Stimulated activated CD4-positive, alpha-beta T cell treated with anti-CD3 and anti-CD28 coated beads, Interleukin-12 subunit alpha, Interleukin-12 subunit beta, amount 100 ng/mL, for 24 hours (primary cell): ENCODE measurements at places on chromosomes 1 and 21.

DNA sequence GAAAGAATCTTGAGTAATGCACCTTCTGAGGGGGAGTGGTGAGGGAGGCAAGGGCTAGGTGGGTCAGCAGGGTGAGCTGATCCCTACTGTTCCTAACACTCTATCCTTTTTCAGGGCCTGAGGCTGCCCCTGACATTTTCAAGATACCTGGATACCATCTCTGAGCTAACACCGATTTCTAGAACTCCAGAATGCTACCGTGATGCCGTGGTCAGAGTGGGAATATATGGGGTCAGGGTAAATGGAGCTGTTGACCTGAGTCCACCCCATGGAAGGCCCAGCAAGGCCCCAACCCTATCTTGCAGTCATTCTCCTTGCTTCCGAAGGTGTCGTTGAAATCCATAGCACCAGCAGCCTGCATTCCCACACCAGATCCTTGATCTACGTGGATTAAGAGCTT, 18.0 kb upstream of the PTPRF start:
- no peak for DNase-seq

DNA sequence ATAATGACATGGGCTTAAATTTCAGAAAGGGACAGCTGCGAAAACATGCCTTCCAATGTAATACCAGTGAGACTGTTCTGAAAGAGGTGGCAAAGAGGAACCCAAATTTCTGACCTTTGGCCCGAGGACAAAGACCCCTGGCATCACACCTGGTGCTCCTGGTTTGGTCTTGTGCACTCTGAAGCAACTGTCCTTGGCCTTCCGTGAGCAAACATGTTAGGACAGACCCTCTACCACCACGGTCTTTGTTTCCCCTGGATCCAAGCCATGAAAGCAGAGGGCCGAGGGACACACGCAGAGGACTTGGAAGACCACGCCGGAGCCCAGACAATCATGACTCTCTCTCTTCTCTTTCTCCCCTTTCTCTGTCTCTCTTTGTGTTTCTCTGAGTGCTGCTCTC, 6.0 kb downstream of the REG4 start:
- no peak for DNase-seq

DNA sequence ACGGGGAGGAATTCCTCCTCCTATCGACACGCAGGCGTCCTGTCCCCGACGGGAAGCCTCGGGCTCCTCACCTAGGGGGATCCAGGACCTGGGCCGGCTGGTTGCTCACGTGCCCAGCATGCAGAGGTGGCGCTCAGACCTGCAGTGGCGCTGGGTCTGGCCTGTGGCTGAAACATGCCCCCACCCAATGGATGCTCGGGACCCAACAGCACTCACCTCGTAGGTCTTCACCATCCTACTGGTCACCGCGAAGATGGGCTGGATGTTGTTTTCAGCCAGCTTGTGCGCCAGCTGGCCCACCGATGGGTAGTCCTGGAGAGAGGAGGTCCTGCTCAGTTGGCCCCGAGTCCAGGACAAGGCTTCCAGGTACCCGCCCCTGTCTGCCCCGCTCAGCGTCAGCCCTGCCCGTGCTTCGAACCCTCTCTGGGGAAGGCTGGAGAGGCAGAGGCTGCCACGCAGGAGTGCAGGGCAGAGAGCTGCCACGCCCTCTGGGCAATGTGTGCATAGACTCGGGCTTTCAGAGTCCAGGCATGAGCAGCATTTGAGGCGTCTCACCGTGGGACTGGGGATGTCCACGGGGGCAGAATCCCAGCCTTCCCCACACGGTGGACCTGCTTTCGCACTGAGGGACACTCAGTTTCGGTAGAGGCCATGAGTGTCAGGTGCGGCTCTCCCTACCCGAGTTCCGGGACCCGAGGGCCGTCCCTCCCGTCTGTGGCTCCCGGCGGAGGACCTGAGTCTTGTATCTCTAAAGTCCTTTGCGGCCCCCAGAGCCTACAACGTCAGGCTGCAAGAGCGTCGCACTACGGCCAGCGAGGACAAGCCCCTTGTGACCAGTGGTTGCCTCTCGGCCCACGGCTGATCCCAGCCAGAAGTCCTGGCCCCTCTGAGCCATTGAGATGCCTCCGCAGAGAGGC, 21.6 kb downstream of the ITGB2 start:
- no peak for DNase-seq

GRCh38 chr1:185853739-185854138, 119.5 kb downstream of the HMCN1 start:
- no peak for DNase-seq

DNA sequence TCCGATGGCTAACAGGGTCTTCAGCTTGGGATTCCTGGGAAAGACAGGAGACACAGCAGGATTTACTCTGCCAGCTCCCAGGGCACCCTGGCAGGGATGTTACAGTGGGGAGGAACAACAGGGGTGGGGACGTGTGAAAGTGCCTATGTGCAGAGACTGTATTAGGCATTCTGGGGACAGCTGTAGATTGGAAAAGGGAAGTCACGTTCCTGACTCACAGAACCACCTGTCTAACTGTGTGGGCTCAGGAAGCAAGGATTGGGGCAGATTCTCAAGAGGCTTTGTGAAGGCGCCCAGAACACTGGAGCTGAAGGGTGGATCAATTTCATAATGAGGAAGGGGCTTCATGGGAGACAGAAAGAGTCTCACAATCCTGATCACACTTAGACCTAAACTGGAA, 4.4 kb downstream of the CHIT1 start:
- no peak for DNase-seq

DNA sequence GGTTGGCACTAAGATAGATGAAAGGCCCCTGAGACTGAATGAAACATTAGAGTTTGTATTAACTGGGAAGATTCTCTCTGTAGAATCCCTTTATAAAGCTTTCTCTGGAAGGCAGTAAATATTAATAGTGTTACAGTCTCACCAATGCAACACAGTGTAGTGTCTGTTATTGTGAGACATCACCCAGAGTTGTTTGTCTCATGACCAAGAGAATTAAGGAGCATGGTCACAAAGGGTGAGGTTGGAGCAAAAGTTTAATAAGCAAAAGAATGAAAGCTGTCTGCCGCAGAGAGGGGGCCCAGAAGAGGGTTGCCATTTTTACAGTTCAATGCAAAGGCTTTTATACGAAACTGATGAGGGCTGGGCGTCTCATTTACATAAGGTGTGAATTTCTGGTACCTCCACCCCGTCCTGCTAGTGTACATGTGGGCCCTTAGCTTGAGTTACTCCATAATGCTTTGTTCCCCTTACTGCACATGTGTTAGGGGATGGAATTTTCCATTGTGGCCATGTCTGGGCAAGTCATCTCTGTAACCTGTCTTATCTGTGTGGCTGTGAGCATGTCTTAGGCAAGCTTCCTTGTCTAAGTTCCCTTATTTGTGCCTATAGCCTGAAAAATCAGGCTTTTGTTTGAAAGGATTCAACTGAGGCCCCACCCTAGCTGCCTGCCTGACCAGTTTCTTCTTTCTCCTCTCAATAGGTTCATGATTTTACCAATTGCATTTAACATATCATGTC, 184.1 kb downstream of the RASAL2 start:
- no peak for DNase-seq

GRCh38 chr1:235131961-235132360, 3.3 kb upstream of the TOMM20 start:
- DNase-seq = no peak

DNA sequence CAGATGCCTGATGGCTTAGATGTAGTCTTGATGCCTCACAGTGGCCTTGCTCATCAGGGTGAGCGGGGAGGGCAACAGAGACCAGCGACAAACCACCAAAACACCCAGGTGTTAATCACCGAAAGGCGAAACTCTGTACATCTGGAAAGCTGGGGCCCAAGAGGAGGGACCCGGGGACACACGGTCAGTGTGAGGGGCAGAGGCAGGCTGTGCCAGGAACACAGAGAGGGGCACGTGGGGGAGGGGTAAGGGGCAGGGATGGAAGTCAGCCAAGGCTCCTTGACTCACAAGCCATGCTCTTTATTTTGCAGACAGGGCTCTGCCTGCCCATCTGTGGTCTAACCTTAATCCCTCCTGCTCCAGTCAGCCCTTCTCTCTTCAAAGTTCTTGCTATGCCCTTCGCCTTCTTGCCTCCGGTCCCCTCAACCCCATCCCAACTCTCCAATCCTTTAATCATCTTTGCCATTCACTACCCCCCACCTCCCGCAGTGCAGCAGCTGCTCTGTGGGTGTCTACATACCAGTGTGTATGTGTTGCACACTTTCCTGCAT, 4.3 kb downstream of the MEF2D start:
- DNase-seq = no peak

- DNase-seq = peak; percentile 17
Measured at GRCh38 chr1:214280386-214281020, 456 bp upstream of the SMYD2 start.

DNA sequence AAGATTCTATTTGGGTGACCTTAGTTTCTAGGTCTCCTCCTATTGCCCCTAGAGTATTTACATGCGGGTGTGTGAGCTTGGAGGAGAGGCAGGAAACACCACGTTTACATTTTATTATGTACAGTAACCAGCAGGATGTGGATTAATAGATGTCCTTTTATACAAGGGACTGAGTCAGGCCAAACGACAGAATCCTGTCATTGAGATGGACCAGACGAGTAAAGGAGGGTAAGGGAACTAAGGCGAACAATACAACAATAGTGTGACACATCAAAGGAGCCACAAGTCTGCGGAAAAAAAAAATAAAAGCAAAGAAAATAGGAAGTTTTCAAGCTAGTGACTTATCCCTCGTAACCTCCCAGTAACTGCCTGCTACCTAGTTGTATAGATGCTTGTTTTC, 151.1 kb downstream of the GABPA start:
- no peak for DNase-seq

- DNase-seq = no peak
Measured at GRCh38 chr1:231027136-231027925, 12.7 kb downstream of the FAM89A start.

GRCh38 chr1:184792450-184792969, 37.9 kb upstream of the EDEM3 start:
- DNase-seq = no peak

DNA sequence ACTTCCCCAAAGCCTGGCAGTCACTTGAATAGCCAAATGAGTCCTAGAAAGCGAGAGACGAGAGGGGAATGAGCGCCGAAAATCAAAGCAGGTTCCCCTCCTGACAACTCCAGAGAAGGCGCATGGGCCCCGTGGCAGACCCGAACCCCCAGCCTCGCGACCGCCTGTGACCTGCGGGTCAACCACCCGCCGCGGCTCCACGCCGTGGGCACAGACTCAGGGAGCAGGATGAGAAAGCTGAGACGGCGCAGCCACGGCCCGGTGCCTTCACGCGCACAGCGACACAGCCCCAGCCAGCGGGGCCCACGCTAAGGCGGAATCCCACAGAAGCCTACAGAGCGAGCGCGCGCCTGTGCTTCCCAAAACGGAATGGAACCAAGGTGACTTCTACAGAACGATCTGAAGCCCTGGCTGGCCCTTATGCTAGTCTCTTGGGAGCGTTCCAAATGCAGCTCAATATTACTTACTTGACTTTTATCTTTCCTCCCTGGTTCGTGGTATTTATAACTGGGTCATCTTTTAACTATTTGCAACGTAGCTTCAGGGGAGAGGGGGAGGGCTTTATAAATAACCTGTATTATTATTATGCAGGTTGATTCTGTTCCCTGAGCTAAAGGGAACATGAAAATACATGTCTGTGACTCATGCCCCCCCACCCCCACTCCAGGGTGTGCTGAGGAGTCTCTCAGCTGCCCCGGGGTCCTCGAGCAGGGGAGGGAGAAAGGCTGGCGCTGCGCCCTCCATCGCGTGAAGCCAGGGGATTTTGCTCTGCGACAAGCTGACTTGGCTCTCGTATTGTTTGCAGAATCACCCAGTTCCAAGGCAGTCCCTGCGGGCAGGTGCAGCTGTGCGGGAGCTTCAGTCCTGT, 1.7 kb downstream of the TSPEAR start:
- no peak for DNase-seq

DNA sequence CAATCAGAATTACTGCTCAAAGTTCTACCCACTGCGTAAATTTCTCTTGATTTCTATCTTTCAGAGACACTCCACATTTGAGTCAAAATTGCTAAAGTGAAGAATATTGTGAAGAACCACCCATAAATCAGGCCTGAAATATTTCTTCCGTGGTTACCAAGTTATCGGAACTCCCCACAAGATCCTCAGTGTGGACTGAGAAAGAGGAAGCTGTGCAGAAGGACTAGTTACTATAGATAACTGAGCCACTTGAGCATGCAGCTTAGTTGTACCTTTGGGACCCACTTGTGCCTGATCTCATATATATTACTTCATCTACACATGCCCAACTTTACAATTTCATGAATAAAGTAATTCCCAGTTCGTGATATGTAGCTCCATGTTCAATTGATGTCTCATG, 18.4 kb downstream of the RWDD3 start:
- DNase-seq = no peak

DNA sequence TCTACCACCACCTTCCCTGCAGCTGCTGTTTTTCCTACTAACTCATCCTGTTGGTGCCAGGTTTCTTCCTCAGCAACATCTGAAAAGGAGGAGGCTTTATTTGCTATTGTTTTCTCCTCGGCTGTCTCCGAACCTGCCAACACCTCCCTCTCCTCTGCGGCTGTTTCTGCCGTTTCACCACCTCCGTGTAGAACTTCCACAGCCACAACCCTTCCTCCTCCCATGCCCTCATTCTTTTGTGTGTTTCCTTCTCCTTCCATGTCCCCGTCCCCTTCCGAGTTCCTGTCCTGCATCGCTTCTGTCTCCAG, 59.0 kb upstream of the LRRC53 start:
- DNase-seq = no peak

DNA sequence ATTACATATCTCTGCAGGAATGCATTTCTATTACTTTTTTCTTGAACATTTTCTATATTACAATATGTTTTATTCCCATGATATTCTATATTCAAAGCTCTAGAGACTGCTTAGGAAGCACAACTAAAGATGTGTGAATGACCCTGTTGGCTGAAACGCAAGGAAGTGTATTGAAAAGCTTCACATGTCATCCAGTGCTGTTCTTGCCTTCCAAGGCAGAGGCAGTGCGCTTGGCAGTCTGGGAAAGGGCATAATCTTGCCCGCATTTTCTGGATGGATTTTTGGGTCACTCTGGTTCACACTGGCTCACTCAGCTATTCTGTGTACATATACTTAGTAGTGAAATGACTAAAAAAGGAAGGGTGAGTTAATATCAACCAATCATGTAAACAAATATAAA, 262.4 kb downstream of the PTPRC start:
- no peak for DNase-seq

- DNase-seq = no peak
Measured at GRCh38 chr1:7019510-7019909, 234.3 kb downstream of the CAMTA1 start.
